Left renal cortex interstitium (tissue), 4 donors: ENCODE measurements at places on chromosomes 1 and 21. TPM values are rescaled to one million over a fixed set of nuclear protein-coding genes. Genes with fewer than 3 reads are reported as not detected.

The USH2A gene
- 0.34 TPM for polyA plus RNA-seq

GRCh38 chr1:63679076-63679475 lies 85.9 kb downstream of the PGM1 start:
- DNase-seq, result no peak

The MOV10 gene
- 60.8 TPM for polyA plus RNA-seq

The CCDC24 gene
- polyA plus RNA-seq, result 20.0 TPM

DNA sequence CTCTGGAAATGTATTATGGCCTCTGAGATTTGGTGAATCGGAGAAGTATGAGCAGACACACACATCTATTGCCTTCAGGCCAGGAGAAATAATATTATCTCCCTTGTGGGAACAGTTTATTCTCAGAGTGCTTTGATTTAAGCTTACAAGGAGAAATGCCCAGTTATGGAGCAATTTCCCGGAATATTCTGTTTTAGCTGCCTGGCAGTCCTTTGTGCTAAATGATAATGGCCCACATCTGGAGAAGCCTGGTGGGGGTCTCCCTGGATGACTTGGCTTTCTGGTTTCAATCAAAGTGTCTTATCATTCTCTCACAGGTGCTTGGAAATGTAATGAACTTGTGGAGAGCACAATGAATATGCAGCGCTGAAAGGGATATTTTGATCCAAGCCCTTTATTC lies 389.6 kb upstream of the USP24 start:
- DNase-seq, result no peak
